HT-29 (cell line): ENCODE measurements at places on chromosomes 6 and 20.

DNA sequence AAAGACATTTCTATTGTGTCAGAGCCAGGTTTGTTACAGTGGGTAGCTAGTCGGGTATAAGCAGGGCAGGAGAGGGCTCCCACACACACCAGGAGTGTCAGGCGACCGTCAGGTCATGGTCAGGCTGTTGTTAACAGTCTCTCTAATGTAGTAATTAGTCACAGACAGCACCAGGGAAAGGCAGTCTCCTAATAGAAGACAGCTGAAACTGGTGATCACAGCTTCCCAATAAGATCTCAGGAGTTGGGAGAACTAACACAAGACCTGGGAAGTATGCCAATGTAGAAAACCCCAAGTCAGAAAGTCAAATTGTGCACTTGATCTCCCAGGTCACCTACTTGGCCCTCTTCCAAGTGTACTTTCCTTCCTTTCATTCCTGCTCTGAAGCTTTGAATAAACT, 53.0 kb upstream of the GPR6 start:
- no peak for DNase-seq

- no peak for DNase-seq
These were observed 28.9 kb downstream of the THBS2 start for GRCh38 chr6:169224716-169225115.

DNA sequence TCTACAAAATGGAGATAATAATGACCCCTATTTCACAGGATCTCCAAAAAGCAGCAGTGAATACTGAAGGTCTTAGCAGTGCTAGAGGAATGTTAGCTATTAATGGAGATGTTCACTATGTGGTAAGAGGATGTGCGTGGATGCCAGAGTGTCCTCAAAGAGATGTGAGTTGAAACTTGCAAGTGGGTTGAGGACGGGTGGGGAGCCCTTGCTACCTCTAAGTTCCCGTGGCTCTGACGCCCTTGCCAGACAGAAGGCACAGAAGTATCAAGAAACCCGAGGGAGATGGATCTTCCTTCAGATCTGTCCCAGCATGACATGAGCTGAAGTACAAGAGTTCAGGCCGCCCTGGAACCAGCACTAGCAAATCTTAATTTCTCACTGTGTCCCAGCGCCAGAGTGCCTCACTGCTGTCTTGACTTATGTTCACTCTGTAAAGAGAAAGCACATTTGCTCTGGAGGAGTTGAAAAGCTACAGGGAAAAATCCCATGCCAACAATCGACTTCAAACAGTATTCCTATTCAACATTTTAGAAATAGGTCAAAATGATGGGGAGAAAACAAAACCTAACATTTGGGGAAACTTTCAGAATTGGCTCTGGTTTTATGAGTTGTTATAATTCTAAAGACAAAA, 59.5 kb downstream of the FYN start:
- no peak for DNase-seq

DNA sequence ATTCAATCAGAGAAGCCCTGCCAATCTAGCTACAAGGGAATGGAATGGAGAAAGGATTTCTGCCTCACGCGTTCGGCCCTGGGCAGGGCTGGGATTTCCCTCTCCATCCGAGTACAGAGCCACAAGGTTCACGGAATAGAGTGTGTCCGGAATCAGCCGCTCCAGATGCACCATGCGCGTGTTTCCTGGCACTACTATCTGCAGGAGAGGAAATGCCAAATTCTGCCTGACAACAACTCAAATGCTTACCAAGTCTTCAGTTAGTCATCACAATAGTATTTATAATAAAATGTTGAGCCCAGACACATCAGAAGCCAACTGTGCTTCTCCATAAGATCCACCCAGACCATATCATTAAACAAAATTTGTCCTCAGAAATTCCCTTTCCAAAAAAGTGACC, 75.1 kb downstream of the COL12A1 start:
- DNase-seq, result no peak

DNA sequence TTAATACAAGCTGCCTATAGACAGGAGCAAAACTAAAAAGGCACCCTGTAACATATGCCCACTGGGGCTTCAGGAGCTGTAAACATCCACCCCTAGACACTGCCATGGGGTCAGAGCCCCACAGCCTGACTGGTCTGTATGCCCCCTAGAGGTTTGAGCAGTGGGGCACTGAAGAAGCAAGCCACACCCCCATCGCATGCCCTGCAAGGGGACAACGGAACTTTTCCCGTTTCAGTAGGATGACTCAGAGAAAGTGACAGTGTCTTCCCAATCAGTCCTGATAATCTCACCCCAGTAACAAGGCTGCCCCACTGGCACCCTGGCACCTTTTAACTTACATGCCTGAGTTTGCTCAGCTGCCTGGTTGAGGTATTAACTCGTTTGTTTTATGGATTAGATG, 35.9 kb downstream of the BEND3 start:
- DNase-seq, result no peak

DNA sequence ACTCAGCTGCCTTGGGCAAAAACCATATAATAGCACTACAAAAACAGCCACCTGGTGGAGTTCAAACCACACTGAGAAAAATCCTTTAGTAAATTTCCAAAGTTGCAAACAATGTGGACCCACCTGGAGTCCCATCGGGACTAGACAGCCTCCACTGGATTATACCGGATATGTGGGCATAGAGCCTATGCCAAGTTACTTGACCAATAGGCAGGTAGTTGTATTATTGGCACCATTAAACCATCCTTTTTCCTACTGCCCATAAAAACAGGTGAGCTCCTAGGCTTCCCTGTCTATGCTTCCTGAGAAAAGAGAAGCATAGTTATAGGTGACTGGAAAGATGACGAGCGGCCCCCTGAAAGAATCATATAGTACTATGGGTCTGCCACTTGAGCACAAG, 51.7 kb upstream of the ADGRF4 start:
- no peak for DNase-seq

GRCh38 chr6:126127659-126128058, 141.3 kb downstream of the TRMT11 start:
- peak; percentile 29 for DNase-seq

- DNase-seq, result no peak
These were observed 23.1 kb upstream of the MICB start for GRCh38 chr6:31474871-31475286.

GRCh38 chr20:60365882-60366281, 407.7 kb downstream of the CDH26 start:
- DNase-seq, result no peak

- DNase-seq, result no peak
These were observed 4.8 kb downstream of the CCHCR1 start for GRCh38 chr6:31152781-31153180.

DNA sequence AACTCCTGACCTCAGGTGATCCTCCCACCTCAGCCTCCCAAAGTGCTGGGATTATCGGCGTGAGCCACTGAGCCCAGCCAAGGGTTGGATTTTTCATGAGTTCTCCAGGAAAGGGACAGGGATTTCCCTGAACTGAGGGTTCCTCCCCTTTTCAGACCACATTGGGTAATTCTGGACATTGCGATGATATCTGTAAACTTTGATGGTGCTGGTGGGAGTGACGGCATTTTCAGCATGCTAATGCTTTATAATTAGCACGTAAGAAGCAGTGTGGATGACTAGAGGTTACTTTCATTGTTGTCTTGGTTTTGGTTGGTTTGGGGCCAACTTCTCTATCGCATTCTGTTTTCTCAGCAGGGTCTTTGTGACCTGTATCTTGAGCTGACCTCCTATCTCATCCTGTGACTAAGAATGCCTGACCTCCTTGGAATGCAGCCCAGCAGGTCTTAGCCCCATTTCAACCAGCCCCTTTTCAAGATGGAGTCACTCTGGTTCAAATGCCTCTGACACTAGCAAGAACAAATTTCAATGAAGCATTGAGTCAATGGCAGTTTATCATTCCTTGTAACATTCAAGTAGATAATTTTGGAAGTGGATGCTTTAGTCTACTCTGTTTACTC, 156.5 kb downstream of the TTLL2 start:
- no peak for DNase-seq

GRCh38 chr6:158131926-158132325, 36.1 kb downstream of the SERAC1 start:
- peak; percentile 50 for DNase-seq

- DNase-seq, result no peak
These were observed 38.9 kb downstream of the BMP5 start for GRCh38 chr6:55836481-55836880.

DNA sequence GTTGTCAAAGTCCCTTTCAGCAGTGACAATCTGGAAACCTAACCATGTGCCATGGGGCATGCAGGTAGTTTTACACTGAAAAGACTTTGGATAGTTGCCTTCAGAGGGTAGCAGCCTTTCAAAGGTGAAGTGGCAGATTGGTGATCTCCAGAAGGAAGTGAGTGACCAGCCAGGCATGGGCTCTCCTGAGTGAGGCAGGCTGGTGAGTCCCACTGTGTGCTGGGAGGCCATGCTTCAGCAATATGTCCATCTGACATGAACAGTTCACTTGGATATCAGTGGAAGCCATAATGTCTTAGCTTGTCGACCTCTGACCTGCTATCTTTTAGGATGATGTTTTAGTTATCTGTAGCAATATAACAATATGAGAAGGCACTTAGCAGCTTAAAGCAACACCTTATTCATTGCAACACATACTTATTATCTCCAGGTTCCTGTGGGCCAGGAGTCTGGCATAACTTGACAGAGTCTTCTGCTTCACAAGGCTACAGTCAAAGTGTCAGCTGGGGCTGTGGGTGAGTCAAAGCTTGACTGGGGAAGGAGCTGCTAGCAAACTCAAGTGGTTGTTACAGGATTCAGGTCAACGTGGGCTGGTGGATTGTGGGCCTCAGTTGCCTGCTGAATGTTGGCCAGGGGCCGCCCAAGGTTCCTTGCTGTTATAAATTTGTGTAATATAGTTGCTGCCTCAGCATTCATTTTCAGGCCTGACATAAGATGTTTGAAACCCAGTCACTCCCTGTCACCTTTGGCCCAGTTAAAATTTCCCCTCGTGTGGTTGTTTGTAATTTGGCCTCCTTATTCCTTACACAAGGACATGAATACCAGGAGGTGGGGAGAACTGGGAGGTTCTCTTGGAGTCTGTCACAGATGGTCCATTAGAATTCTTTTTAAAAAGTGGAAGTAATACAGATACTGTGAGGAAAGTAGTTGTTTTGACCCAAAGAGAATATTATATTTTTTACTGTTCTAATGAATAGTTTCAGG, 100.2 kb downstream of the UST start:
- DNase-seq, result no peak

- DNase-seq, result no peak
These were observed 318.1 kb downstream of the CLIC5 start for GRCh38 chr6:45697605-45698004.
